Hair follicular keratinocyte (primary cell): ENCODE measurements at places on chromosomes 2 and 18. TPM values are rescaled to one million over a fixed set of nuclear protein-coding genes. Genes with fewer than 3 reads are reported as not detected.

ANKRD30B gene
- not detected in 2 replicates for total RNA-seq

MOGAT1 gene
- total RNA-seq, result not detected in 2 replicates

FLACC1 gene
- total RNA-seq, result not detected in 2 replicates

ASB3 gene
- 8.0 and 13.2 TPM in 2 replicates for total RNA-seq

LONRF2 gene
- not detected in 2 replicates for total RNA-seq

LOXHD1 gene
- not detected in 2 replicates for total RNA-seq

B3GNT7 gene
- 0.34 and 0.47 TPM in 2 replicates for total RNA-seq

TNFAIP6 gene
- 0.46 TPM in 1 of 2 replicates, not detected in the other for total RNA-seq

FEV gene
- total RNA-seq, result not detected in 2 replicates

RPRM gene
- total RNA-seq, result not detected in 2 replicates

NEDD4L gene
- 34.8 and 57.4 TPM in 2 replicates for total RNA-seq

ADRA2B gene
- 0.08 TPM in 1 of 2 replicates, not detected in the other for total RNA-seq

MYOM1 gene
- 0.04 and 0.08 TPM in 2 replicates for total RNA-seq

DQX1 gene
- 1.9 and 4.2 TPM in 2 replicates for total RNA-seq

NCL gene
- 90.9 and 194 TPM in 2 replicates for total RNA-seq

DHX57 gene
- total RNA-seq, result 11.2 and 12.0 TPM in 2 replicates

TUBA3E gene
- not detected in 2 replicates for total RNA-seq

UGT1A6 gene
- 0.38 and 0.78 TPM in 2 replicates for total RNA-seq

MGAT5 gene
- total RNA-seq, result 15.2 and 21.6 TPM in 2 replicates

SALL3 gene
- total RNA-seq, result not detected in 2 replicates

DAW1 gene
- 1.4 and 2.5 TPM in 2 replicates for total RNA-seq

LRRC30 gene
- total RNA-seq, result not detected in 2 replicates

CRYGD gene
- not detected in 2 replicates for total RNA-seq

PDE11A gene
- not detected in 2 replicates for total RNA-seq

AOX1 gene
- total RNA-seq, result 17.5 and 21.3 TPM in 2 replicates

PJVK gene
- total RNA-seq, result 0.53 and 0.62 TPM in 2 replicates

ALMS1 gene
- 5.7 and 7.0 TPM in 2 replicates for total RNA-seq

ANTXR1 gene
- total RNA-seq, result 17.3 and 19.4 TPM in 2 replicates

CREG2 gene
- total RNA-seq, result 0.31 and 0.53 TPM in 2 replicates

GALNT3 gene
- 89.5 and 100.0 TPM in 2 replicates for total RNA-seq

ZNF396 gene
- 0.08 and 0.15 TPM in 2 replicates for total RNA-seq

GKN1 gene
- total RNA-seq, result not detected in 2 replicates

CRYBA2 gene
- not detected in 2 replicates for total RNA-seq

COL5A2 gene
- 43.5 and 52.9 TPM in 2 replicates for total RNA-seq

FAM124B gene
- total RNA-seq, result not detected in 2 replicates

NR4A2 gene
- total RNA-seq, result 0.11 and 0.31 TPM in 2 replicates

NT5C1B gene
- total RNA-seq, result not detected in 2 replicates

SPP2 gene
- not detected in 2 replicates for total RNA-seq

C1QL2 gene
- not detected in 2 replicates for total RNA-seq

CPLX4 gene
- not detected in 2 replicates for total RNA-seq

FOXD4L1 gene
- not detected in 2 replicates for total RNA-seq

POTEC gene
- not detected in 2 replicates for total RNA-seq

SF3B1 gene
- total RNA-seq, result 70.1 and 83.6 TPM in 2 replicates

UPP2 gene
- not detected in 2 replicates for total RNA-seq

EIF2B4 gene
- 22.7 and 35.1 TPM in 2 replicates for total RNA-seq

C2orf72 gene
- total RNA-seq, result not detected in 2 replicates
